ENCODE measurements at places on chromosomes 6 and 20. TPM values are rescaled to one million over a fixed set of nuclear protein-coding genes. Genes with fewer than 3 reads are reported as not detected.
A peak's percentile ranks its signal among the peaks of the same experiment; 100 is the strongest.

DNA sequence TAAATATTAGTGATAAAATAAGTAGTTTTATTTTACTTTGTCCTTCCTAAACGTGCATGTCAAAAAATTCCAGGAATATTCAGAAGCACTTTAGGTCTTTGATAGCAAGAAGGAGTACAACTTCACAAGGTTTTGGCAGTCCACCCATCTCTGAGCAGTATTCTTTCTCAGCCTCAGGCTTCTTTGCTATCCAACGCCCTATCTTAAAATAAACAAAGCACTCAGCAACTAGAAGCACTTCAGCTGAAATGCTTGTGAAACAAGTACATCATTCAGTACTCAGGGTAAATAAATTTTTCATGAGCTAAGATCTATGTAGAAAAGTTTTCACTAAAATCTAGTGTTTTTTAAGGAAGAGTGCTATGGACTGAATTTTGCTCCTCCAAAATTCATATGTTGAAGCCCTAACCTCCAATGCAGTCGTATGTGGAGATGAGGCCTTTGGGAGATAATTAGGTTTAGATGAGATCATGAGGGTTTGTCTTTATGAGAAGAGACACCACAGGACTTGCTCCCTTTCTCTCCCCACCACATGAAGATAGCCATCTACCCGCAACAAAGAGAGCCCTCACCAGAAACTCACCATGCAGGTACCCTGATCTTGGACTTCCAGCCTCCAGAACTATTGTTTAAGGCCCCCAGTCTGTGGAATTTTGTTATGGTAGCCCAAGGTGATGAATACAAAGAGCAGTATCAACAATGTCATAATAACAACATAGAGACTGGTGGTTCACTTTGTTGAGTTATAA lies 539.1 kb downstream of the TFAP2A start:
- DNase-seq, result no peak

Gene POU5F1
- 9.5 TPM for total RNA-seq

- DNase-seq, result no peak
Measured at GRCh38 chr6:107894809-107895396, 63.1 kb downstream of the SEC63 start.

Gene GJA1
- 74.2 TPM for total RNA-seq

- no peak for DNase-seq
Measured at GRCh38 chr6:11486959-11487358, 50.6 kb upstream of the TMEM170B start.

- no peak for DNase-seq
Measured at GRCh38 chr20:49987868-49988690, 5.3 kb downstream of the SNAI1 start.

GRCh38 chr20:41618807-41619311 lies 682 bp upstream of the CHD6 start:
- no peak for DNase-seq

Gene CFAP206
- 1.3 TPM for total RNA-seq

- no peak for DNase-seq
Measured at GRCh38 chr6:149194820-149195558, 122.5 kb upstream of the TAB2 start.

DNA sequence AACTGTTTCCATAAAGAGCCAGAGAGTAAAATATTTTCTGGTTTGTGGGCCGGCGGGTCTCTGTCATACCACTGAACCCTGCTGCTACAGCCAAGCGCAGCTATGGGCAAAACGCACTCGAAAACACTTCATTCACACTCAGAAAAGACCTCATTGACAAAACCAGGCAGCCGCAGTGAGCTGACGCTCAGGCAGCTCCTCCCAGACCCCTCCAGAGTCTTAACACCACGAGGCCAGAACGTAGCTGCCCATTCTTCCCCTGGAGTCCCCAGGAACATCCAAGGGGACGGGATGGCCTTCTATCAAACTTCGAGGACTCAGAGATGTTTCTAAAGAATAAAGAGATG lies 35.6 kb upstream of the ZBP1 start:
- no peak for DNase-seq

Gene ZFP57
- 3.0 TPM for total RNA-seq

DNA sequence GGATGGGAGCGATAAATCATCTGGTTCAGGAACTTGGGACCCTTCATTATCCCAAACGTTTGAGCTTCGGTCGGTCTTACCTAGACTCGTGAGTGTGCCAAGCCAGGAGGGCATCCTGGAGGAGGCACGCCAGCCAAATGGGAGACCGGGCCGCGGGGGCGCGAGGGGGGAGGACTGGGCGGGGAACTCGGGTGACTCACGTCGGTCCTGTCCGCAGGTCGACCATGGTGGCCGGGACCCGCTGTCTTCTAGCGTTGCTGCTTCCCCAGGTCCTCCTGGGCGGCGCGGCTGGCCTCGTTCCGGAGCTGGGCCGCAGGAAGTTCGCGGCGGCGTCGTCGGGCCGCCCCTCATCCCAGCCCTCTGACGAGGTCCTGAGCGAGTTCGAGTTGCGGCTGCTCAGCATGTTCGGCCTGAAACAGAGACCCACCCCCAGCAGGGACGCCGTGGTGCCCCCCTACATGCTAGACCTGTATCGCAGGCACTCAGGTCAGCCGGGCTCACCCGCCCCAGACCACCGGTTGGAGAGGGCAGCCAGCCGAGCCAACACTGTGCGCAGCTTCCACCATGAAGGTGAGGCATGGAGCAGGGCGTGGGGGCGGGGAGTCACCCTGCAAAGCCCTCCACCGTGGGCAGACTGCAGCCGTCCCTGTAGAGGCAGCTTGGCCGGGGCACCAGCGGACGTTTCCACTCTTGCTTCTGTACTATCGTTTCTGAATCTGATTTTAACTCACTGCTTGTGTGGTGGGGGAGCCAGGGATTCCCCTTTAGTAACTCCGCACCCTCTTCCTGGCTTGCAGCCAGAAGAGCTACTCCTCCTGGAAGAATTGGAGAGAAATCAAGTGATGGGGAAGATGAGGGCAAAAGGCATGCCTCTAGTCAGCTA lies 2.7 kb downstream of the BMP2 start:
- peak; percentile 65 for DNase-seq

DNA sequence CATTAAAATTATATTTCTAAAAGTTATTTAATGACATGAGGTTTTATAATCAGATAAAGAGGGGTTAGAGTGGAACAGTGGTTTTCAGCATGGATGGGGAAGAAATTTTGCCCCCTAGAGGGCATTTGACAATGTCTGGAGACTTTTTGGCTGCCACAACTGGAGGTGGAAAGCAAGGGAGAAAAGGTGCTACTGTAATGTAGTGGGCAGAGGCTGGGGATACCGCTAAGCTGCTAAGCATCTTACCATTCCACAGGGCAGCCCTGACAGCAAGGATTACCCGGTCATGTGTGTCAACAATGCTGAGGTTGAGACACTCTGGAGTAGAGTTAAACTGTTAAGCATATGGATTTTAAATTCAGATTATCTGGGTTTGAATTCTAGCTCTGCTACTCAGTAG lies 52.9 kb upstream of the FABP7 start:
- DNase-seq, result no peak

Gene NKAPL
- 1.4 TPM for total RNA-seq

DNA sequence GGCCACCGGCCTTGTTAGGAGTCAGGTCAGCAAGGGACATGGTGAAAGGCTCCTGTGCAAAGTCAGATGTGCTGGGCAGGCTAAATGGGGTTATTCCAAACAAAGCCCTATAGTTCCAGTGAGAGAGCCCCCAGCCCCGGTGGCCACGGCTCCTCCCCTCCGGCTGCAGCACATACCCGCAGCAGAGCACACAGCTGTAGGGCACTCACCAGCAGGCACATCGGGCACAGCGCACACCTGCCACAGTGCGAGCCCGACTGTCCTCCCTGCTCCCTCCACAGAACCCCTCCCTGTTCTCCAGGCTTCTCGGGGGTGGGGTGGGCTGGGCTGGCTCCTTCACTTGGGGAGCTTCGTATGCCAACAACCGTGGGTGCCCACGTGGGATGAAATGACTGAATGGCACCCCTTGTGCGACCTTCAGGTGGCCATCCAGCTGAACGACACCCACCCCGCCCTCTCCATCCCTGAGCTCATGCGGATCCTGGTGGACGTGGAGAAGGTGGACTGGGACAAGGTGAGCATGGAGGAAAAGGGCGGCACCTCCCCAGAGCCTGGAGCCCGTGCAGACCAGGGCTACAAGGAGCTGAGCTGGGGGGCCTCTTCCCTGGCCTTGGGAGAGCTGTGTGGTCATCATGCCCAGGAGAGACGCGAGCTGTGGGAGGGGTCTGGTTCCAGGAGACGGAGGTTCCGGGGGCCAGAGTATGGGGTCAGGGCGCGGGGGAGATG lies 30.9 kb downstream of the PYGB start:
- DNase-seq, result peak; percentile 40

Gene TMEM14A
- total RNA-seq, result 21.4 TPM

Gene PARD6B
- 27.0 TPM for total RNA-seq

Gene TMEM170B
- total RNA-seq, result 2.9 TPM

GRCh38 chr6:4773181-4773580 lies 3.0 kb upstream of the CDYL start:
- DNase-seq, result no peak

DNA sequence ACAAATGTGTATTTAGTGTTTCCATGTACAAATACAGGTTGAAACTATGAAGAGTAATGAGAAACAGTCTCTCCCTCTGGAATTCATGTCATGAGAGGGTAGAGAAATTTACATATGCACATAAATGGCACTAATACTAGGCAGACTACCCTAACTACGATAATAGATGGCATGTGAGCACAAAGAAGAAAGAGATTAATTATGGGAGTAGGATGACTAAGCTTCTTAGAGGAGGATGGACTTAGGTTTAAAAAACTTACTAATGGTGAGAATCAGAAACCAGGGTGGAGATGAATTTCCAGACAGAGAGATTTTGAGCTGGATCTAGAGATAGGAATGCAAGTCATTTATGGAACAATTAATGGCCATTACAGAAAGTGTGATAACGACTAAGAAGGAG lies 225.3 kb upstream of the HTR1E start:
- DNase-seq, result no peak

Gene SLC18B1
- 12.8 TPM for total RNA-seq

DNA sequence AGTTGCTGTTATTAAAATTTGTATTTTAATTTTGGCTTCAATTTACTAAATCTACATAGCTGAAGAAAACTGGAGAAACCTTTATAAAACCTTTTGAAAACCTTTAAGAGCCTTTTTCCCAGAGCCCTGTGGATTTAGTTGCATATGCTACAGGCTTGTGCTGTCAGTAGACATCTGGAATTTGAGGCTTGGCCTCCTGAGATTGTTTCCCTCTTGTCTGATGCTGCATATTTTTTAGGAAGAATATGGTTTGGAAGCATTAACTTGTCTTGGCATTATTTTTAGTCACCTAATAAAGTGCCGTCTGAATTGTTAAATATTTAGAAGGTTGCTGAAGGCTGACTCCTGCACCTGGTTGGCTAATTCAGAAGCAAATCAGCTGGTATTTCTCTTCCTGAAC lies 369.4 kb downstream of the UTRN start:
- no peak for DNase-seq

GRCh38 chr6:32081168-32081990 lies 27.8 kb downstream of the TNXB start:
- peak; percentile 62 for DNase-seq

DNA sequence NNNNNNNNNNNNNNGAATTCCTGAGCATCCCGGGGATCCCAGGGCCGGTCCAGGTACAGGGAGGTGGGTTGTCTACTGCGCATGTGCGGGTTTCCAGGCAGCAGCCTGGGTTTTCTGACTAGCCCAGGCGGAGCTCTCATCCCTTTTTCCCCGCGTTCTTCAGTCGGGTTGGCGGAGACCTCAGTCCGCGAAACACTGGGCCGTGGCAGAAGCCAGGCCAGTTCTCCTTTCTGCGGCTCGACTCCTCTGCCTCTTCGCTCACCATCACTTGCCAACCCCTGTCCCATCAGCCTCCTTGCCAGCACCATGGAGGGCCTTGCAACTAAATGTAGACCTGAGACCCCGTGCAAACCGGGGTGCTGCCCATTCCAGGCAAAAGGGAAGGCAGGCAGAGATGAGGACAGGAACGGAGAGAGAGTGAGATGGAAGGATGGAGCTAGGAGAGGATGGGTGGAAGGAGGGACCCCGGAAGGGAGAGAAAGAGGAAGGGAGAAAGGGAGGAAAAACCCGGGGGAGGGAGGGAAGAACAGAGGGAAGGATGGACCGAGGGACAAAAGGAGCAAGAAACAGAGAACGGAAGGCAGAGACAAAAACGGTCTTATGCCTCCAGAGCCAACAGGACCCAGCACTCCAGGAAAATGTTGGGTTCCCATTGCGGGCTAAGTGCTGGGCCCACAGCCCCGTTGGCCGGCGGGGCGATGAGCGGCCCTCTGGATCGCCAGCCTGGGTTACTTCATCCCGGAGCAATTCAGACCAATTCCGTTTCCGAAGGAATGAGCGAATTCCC lies 445.4 kb upstream of the DEFB115 start:
- peak; percentile 68 for DNase-seq

DNA sequence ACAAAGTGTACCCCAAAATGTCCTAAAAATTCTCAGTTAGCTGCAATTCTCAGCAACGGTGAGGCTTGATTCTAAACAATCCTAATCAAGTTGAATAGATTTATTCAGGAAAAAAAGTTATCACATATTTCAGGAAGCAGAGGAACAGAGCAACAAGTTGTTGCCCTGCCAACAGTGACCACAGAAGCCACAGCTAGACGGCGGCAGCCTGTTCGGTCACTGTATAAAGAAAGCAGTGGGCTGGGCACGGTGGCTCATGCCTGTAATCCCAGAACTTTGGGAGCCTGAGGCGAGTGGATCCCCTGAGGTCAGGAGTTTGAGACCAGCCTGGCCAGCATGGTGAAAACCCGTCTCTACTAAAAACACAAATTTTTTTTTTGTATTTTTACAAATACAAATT lies 171.2 kb upstream of the BMP5 start:
- no peak for DNase-seq

- no peak for DNase-seq
Measured at GRCh38 chr20:3994125-3994524, 21.2 kb downstream of the RNF24 start.

- peak; percentile 90 for DNase-seq
Measured at GRCh38 chr20:31722257-31723068, at the start of gene BCL2L1. TSS of gene BCL2L1 (minus strand) at chr20:31722868. CDS start at chr20:31722218, 650 bp downstream.

DNA sequence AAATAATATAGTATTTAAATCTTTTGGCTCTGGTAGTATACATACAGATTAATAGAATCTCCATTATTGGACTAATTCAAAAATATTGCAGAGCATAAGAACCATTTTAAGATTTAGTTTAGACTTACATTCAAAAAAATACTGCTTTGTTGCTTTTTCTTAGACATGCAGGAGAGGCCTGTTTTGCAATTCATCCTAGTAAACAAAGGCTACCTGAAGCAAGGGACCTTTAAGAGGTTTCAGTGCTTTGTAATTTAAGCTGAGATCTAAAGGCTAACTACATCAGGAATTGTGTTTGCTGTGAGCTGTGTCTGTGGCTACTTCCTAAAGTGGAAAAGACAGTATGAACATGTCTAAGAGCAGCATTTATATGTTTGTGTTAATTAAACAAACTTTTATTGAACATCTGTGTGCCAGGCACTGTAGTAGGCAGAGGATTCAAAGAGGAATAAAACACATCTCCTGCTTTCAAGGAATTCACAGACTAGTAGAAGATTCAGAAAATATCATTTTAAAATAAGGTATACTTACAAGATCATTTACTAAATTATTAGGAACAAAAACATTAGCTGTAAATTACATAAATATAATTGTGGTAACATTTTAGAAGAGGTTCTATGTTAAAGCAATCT lies 29.1 kb upstream of the CALHM6 start:
- DNase-seq, result no peak

Gene CLPSL1
- not detected for total RNA-seq
